Tibial artery (tissue), 4 donors: ENCODE measurements at places on chromosomes 2 and 18.

- peaks cover 29% of the 10 kb centered on the region for H3K4me1 ChIP-seq
- no peaks in the 10 kb centered on the region for H3K27me3 ChIP-seq
- H3K27ac ChIP-seq: peak overlapping the region; percentile 75
- H3K4me3 ChIP-seq: no peak overlapping the region
- peak; percentile 85 for DNase-seq
Measured at GRCh38 chr2:28716265-28716865, 35.3 kb upstream of the PPP1CB start.

- no peaks in the 10 kb centered on the region for H3K27me3 ChIP-seq
- H3K36me3 ChIP-seq: no peaks in the 10 kb centered on the region
- H3K4me1 ChIP-seq: no peaks in the 10 kb centered on the region
- DNase-seq: no peak
- no peak overlapping the region for H3K4me3 ChIP-seq
Measured at GRCh38 chr2:173290046-173290445, 64.6 kb upstream of the CDCA7 start.

GRCh38 chr2:208496129-208496528, 89.5 kb downstream of the PTH2R start:
- no peak overlapping the region for H3K4me3 ChIP-seq
- H3K27ac ChIP-seq: no peak overlapping the region
- no peaks in the 10 kb centered on the region for H3K36me3 ChIP-seq
- no peaks in the 10 kb centered on the region for H3K4me1 ChIP-seq

DNA sequence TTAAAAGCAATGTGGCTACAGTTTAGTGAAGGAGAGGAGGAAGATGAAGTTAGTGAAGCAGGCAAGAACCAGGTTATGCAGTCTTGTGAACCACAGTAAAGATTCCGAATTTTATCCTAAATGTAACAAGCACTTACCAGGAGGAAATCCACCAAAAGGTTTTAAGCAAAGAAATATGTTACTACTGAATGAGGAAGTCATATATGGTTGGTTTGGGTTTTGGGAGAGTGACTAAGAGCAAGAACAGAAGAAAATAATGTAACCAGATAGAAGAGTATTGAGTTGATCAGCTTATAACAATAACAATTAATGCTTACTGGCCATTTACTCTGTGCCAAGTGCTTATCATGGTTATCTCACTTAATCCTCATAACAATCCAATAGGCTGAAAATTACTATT, 1.9 kb downstream of the USP37 start:
- no peak for DNase-seq
- peaks cover 9% of the 10 kb centered on the region for H3K36me3 ChIP-seq
- H3K4me3 ChIP-seq: no peak overlapping the region
- H3K27ac ChIP-seq: no peak overlapping the region

DNA sequence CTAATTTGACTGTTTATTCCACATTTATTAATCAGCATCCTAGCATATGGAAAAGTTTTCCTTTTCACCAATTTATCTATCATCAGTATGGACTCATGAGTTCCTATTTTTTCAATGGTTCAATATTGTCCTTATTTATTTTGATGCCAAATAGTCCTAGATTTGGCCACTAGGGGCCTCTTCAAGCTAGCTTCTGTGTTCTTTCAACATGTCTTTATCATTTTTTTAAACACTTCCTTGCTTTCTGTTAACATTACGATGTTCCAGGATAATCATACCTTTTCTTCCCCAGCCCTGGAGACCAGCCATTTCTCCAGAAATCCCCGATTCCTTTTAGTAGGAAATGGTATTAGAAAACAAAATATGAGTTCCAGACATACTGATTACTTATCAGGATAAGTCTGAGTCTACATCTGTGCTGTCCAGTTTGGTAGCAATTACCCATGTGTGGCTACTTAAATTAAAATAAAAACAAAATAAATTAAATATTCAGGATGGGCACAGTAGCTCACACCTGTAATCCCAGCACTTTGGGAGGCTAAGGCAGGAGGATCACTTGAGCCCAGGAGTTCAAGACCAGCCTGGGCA, 70.6 kb downstream of the RPE start:
- H3K4me3 ChIP-seq: no peak overlapping the region
- H3K36me3 ChIP-seq: peaks cover 13% of the 10 kb centered on the region
- DNase-seq: no peak
- H3K4me1 ChIP-seq: no peaks in the 10 kb centered on the region
- H3K27me3 ChIP-seq: no peaks in the 10 kb centered on the region

- H3K4me3 ChIP-seq: no peak overlapping the region
- no peaks in the 10 kb centered on the region for H3K4me1 ChIP-seq
- no peak for DNase-seq
Measured at GRCh38 chr2:137659616-137660015, 304.7 kb upstream of the HNMT start.

DNA sequence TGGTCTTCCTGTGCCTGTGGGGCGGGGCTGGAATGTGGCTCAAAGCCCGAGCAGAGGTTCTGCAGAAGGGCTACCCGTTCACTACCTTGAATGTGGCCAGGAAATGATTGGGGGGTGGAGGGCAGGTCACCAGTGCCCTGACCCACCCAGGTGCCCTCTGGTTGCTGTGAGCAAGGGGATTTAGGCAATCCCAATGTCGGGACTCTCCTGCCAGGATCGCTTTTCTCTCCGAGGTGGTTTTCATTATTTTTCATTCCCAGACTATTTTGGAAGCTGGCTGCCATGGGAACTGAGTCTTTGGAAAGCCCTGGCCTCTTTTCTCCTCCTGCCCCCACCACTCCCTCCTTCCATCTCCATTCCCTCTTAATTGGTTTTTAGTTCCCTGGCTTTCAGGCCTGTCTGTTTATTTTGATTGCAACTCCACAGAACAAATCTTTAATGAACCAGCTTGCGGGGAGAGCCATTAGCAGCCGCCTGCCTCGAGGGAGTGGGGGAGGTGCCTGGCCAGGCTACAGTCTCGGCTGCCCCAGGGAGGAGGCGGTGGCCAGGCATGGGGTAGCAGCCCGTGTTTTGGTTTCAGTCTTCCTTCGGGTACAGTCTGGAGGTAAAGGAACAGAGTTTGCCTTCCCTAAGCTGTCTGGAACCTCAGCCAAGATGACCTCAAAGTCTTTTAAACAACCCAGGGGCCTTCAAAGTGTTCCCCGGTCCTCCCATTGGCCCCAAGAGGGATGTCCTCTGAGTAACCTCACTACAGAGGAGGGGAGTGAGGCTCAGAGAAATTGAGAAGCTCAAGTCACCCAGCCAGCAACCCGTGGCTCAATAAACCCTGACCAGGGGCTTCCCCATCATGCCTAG, 114.4 kb upstream of the HAAO start:
- H3K4me1 ChIP-seq: peaks cover 79% of the 10 kb centered on the region
- H3K27me3 ChIP-seq: no peaks in the 10 kb centered on the region
- no peaks in the 10 kb centered on the region for H3K36me3 ChIP-seq
- peak; percentile 94 for DNase-seq
- peak overlapping the region; percentile 28 for H3K4me3 ChIP-seq

DNA sequence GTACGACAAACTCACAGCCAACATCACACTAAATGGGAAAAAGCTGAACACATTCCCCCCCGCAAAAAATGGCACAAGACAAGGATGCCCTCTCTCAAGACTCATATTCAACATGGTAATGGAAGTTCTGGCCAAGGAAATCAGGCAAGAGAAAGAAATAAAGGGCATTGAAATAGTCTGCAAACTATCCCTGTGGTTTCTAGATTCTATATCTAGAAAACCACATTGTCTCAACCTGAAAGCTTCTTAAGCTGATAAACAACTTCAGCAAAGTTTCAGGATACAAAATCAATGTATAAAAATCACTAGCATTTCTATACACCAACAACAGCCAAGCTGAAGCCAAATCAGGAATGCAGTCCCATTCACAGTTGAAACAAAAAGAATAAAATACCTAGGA, 294.6 kb upstream of the CYP26B1 start:
- H3K4me3 ChIP-seq: no peak overlapping the region
- H3K27ac ChIP-seq: no peak overlapping the region
- DNase-seq: no peak
- no peaks in the 10 kb centered on the region for H3K4me1 ChIP-seq

DNA sequence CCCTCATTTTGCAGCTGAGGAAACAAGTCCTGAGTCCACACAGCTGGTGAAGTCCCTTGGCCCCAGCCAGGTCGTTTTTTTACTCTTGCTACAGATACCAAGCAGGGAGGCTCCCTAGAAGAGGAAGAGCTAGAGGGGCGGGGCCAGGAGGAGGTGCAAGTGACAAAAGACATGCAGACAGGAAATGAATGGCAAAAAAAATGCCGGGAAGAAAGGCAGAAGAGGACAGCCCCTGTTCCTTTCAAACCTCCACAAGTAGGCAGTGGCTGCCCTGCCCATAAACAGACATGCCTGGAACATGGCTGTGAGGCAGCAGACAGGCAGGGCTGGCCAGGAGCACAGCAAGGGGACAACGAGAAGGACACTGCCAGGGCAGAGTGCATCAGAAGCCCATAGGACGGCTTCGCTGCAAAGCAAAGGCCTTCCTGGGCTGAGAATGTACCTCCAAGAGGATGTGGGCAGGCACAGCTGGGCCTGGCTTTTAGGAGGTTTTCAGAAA, 108.7 kb downstream of the ZBTB7C start:
- H3K4me3 ChIP-seq: no peak overlapping the region
- no peak overlapping the region for H3K27ac ChIP-seq
- peak; percentile 59 for DNase-seq
- no peaks in the 10 kb centered on the region for H3K27me3 ChIP-seq
- peaks cover 11% of the 10 kb centered on the region for H3K4me1 ChIP-seq

DNA sequence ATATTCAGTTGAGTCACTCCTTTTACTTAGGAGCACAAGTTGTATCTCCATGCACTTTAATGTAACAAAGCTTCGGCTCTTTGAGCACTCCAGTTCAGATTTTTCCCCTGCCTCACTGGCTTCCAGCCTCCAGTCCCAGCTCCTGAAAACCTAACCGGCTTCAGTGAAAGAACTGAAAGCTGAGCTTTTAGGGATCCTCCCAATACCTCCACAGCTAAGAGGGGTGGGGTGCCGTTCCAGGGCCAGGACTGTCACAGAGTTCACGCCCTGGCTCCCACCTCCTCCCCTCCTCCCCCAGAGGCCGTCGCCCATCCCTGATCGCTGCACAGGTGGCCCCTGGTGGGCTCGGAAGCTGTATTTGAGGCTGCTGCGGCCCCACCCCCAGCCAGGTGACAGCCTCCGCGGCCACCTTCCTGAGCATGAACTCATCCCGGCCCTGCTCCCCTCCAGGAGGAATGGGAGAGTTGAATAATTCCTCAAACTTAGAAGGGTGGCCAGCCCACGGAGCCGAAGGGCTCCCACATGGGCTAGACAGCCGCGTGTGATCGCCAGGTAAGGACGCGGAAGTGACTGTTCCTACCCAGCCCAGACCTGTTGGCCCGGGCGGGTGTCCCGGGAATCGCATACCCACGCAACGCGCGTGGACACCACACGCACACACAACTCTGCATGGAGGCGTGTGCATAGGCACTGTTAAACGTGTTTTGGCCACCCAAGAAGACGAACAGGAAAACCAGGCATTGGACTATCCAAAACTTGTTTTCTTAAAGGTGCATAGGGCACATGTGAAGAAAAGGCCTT, 1.8 kb downstream of the MYO5B start:
- H3K36me3 ChIP-seq: no peaks in the 10 kb centered on the region
- DNase-seq: no peak
- H3K27me3 ChIP-seq: no peaks in the 10 kb centered on the region
- H3K27ac ChIP-seq: no peak overlapping the region
- peak overlapping the region; percentile 66 for H3K4me3 ChIP-seq

- no peak overlapping the region for H3K4me3 ChIP-seq
- no peaks in the 10 kb centered on the region for H3K27me3 ChIP-seq
- no peak for DNase-seq
- H3K27ac ChIP-seq: no peak overlapping the region
- no peaks in the 10 kb centered on the region for H3K4me1 ChIP-seq
- no peaks in the 10 kb centered on the region for H3K36me3 ChIP-seq
Measured at GRCh38 chr2:8239531-8240088, 442.2 kb upstream of the ID2 start.

GRCh38 chr2:44055229-44055628, 59.4 kb upstream of the LRPPRC start:
- DNase-seq: no peak
- H3K27ac ChIP-seq: no peak overlapping the region
- H3K27me3 ChIP-seq: no peaks in the 10 kb centered on the region
- no peaks in the 10 kb centered on the region for H3K4me1 ChIP-seq
- H3K4me3 ChIP-seq: no peak overlapping the region
- no peaks in the 10 kb centered on the region for H3K36me3 ChIP-seq

- H3K27ac ChIP-seq: no peak overlapping the region
- H3K27me3 ChIP-seq: no peaks in the 10 kb centered on the region
- no peak overlapping the region for H3K4me3 ChIP-seq
- DNase-seq: no peak
- H3K4me1 ChIP-seq: no peaks in the 10 kb centered on the region
- no peaks in the 10 kb centered on the region for H3K36me3 ChIP-seq
Measured at GRCh38 chr2:29193681-29194080, 78.5 kb downstream of the CLIP4 start.

- H3K27ac ChIP-seq: no peak overlapping the region
- no peak for DNase-seq
- no peaks in the 10 kb centered on the region for H3K36me3 ChIP-seq
- H3K27me3 ChIP-seq: no peaks in the 10 kb centered on the region
Measured at GRCh38 chr2:11941201-11942177, 195.1 kb downstream of the LPIN1 start.

DNA sequence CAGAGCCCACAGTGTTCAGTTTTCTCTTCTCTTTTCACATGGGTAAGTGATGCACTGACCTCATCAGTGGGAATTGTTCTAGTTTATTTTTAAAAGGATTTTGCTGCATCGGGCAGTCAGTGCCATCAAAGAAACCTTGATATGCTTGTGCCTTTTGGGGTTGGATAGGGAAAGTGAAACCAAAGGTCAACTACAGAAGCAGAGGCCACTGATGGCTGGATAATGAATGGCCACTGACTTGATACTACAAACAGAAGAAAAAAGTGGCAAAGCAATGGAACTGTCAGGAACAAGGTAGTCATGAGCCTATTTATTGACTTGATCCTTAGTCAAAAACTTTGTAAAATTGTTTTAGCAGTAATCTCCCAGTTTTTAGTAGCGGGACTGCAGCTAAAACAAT, 636.3 kb upstream of the ZEB2 start:
- no peaks in the 10 kb centered on the region for H3K36me3 ChIP-seq
- H3K4me3 ChIP-seq: no peak overlapping the region
- no peaks in the 10 kb centered on the region for H3K27me3 ChIP-seq
- H3K27ac ChIP-seq: no peak overlapping the region
- peaks cover 20% of the 10 kb centered on the region for H3K4me1 ChIP-seq

- no peak for DNase-seq
- no peaks in the 10 kb centered on the region for H3K4me1 ChIP-seq
- H3K27me3 ChIP-seq: peaks cover 2% of the 10 kb centered on the region
- no peak overlapping the region for H3K27ac ChIP-seq
Measured at GRCh38 chr2:70374616-70375015, 72.7 kb upstream of the FAM136A start.
